Stimulated activated CD4-positive, alpha-beta T cell treated with anti-CD3 and anti-CD28 coated beads, Interleukin-1b, Interleukin-23, amount 100 ng/mL, for 1 hour (primary cell): ENCODE measurements at places on chromosomes 12 and 14.

GRCh38 chr14:42224053-42224888 lies 617.6 kb downstream of the LRFN5 start:
- no peak for DNase-seq

DNA sequence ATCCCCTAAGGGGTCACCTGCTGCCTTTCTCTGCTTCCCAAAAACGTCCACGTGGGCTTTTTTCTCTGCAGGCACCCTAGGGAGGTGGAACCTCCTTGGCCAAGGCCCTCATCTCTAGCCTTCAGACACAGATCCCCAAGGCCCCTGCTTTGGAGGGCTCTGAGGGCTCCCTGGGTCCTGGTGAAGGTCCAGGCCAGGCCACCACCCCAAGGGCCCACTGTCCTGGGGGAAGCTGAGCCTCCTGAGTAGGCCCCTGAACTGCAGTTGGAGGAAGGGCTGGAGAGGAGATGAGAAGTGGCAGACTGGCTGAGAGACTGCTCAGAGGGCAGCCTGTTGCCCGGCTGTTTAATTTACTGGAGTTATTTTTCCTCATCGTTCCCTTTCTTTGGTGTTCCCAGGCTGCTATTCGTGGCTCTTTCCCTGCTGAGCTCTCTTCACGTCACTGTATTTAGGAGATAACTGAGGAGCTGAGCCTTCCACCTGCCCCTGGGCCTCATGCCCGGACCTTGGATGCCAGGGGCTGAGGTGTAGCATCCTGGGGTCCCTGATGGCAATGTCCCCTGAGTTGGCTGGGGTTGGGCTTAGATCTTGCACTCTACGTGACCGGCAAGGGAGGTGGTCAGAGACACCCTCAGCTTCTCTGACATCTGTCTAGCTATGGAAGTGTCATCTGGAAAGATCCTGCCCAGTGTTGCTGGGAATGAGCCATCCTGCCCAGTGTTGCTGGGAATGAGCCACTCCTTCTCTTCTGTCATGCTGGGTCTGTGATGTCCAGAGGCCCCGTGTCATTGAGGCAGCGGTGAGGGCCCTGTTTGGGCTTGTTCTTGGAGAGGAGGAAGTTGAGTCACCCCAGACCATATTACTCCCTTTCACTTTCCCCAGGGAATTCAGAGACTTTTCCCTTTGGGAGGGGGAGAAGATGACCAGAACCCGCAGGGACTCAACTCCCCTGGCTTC lies 139.8 kb downstream of the TSPAN9 start:
- no peak for DNase-seq

DNA sequence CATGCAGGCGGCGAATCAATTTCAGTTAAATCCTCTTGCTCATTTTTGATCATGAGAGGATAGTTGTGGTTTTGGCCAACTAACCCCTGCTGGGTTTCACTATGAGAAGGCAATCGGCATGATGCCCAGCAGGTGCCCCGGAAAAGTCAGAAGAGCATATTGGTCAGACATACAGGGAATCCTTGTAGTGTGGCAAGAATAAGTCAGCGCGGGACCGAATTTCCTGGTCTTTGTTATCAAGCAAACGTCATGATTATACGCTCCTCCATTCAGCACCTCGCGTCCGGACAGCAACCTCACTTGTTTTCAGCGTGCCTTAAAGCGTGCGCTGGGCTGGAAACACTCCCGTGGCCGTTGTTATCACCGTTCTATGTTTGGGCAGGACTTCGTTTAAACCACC lies 1.8 kb downstream of the TBC1D30 start:
- DNase-seq: no peak

DNA sequence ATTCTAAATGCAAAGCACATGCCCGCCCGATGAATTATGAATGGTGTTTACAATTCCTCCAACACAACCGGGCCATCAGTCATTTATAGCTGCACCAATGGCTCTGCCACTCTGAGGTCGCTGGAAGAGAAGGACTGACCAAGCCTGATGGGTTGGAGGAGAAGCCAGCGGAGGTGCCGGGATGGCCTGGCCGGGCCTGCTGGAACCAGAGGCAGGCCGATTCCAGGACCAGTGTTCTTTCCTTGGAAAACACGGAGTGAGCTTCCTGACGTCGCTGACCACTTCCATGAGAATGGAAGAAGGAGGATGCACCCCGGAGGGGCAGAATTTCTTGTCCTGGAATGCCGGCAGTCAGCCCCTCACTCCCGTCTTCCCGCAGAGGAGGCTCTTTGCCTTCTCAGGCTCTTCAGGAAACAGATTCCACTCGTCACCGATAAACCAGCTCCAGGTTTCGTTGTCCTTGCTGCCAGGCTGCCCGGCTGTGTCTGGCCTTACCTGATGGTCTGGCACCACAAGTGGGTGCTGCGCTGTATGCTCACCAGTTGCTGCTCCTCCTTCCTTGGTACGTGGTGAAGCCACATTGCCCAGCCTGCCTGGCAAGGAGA lies 358.5 kb upstream of the SFSWAP start:
- no peak for DNase-seq

GRCh38 chr12:14911131-14911530 lies 25.5 kb upstream of the MGP start:
- DNase-seq: no peak

DNA sequence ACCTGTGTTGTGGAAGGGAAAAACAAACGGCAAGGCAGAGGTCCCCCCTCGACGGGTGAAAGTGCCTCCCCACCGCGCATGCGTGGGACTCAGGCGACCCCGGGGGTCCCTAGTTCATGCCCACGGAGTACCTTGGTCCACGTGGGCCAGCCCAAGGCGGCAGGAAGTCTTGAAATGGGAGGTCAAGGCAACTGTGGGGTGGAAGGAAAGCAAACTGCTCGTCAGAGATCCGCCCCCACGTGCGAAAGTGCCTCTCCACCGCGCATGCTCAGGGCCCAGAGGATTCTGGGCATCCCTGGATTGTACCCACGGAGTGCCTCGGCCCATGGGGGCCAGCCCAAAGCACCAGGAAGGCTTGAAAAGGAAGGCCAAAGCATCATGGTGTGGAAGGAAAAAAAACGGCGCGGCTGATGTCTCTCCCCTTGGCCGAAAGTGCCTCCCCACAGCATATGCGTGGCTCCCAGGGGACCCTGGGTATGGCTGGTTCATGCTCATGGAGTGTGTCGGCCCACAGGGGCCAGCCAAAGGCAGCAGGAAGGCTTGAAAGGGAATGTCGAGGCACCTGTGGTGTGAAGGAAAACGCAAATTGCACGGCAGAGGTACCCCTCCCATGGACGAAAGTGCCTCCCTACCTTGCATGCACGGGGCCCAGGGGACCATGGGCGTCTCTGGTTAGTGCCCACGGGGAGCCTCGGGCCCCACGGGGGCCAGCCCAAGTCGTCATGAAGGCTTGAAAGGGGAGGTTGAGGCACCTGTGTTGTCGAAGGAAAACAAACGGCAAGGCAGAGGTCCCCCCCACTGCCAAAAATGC lies 369.7 kb downstream of the ALG10 start:
- DNase-seq: no peak
